ENCODE measurements at places on chromosomes 7 and 10.
A peak's percentile ranks its signal among the peaks of the same experiment; 100 is the strongest.

DNA sequence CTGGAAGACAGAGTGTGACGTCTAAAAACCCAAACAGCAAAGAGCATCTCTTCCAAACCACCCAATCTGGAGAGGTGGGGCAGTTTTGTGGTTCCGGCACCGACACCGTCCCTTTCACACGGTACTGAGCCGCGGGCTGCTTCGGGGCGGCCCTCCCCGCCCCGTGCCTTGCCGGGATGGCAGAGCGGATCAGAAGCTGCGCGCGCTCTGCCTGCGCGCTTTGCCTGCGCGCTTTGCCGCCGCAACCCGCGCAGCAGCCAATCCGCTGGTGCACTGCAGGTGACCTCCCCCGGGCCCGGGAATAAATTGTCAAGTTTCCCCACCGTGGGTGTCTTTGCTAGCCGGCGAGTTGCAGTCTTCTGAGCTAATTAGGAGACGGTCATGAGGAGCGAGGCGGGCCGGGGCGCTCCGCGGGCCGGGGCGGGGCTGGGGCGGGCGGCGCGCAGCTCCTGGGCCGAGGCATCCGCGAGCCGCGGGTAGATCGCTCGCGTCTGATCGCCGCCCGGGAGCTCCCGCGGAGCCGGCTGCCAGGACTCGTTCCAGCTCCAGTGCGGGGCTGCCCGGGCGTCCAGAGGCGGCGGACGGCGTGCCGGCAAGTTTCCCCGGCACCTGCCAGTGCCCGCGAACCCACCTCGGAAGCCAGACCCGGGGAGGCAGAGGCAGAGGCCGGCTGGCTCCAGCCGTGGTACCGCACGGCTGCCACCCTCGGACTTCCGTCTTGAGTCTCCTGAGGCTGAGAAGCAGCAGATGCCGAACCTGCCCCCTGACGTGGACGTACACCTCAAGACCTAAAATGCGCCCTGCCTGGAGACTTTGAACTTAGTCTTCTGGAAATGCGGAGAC lies 536.0 kb upstream of the GALNT17 start:
- H3K27me3 ChIP-seq = peaks cover 41% of the 10 kb centered on the region
- DNase-seq = no peak
- H3K36me3 ChIP-seq = no peaks in the 10 kb centered on the region
- H3K27ac ChIP-seq = no peak overlapping the region

- H3K4me1 ChIP-seq = no peaks in the 10 kb centered on the region
- H3K4me3 ChIP-seq = no peak overlapping the region
- DNase-seq = no peak
- no peaks in the 10 kb centered on the region for H3K36me3 ChIP-seq
Measured at GRCh38 chr10:125991392-125991791, 95.0 kb downstream of the FANK1 start.

GRCh38 chr10:5490698-5491464 lies 8.5 kb downstream of the CALML5 start:
- no peaks in the 10 kb centered on the region for H3K4me1 ChIP-seq
- DNase-seq = peak; percentile 59
- no peak overlapping the region for H3K4me3 ChIP-seq
- no peak overlapping the region for H3K27ac ChIP-seq

- no peaks in the 10 kb centered on the region for H3K27me3 ChIP-seq
- no peak for DNase-seq
- H3K27ac ChIP-seq = no peak overlapping the region
- no peak overlapping the region for H3K4me3 ChIP-seq
Measured at GRCh38 chr10:119238577-119238976, 31.2 kb downstream of the GRK5 start.

DNA sequence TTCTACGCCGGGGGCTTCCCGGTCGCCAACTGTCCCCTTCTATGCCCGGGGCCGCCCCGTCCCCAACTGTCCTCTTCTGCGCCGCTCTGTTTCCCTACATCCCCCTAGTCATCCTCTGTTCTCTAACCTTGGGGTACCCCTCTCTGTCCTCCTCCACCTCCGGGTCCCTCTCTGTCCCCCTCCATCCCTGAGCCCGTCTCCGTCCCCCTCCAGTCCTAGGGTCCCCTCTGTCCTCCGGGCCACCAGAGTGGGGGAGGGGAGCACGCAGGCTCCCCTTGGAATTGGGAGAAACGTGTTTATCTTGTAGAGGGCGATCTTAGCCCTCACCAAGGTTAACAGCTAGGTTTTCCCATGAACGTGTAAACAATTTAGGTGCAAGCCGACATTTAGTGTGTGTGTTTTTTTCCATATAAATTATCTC lies 852 bp upstream of the KLF6 start:
- H3K27ac ChIP-seq = peak overlapping the region; percentile 100
- H3K4me1 ChIP-seq = peaks cover 9% of the 10 kb centered on the region
- peaks cover 9% of the 10 kb centered on the region for H3K36me3 ChIP-seq

DNA sequence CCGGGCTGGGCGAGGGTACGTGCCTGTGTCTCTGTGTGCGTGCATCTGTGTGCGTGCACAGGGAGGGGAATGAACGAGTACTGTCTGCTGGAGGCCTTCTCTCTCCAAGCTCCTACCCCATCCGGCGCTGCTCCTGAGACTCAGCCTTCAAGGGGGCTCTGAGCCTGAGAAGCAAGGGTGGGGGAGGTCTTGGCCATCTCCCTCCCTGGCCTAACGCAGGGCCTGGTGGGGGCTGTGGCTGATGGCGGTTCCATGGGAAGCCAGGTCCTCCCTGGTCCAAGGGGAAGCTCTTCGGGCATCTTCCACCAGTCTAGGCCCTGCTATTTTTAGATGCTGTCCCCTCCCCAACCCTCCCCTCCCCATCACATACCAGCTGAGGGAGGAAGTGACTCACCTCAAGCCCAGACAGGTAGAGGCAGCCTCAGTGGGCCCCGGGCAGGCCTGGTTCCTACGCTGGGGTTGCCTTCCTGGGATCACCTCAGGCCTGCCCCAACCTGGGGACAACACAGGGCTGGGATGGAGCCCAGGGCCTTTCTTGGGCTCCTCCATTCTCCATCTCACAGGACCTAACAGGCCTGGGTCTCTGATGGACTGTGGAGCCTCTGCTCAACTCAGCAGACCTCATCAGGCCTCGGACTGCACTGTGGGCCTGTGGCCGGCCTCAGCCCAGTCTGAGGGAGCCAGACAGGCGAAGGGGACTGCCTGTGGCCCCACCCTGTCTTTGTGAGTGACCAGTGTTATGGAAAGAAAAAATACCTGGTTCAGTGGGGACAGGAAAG lies 32.2 kb downstream of the DNAJB12 start:
- DNase-seq = no peak
- no peaks in the 10 kb centered on the region for H3K36me3 ChIP-seq
- peaks cover 62% of the 10 kb centered on the region for H3K4me1 ChIP-seq
- H3K27ac ChIP-seq = peak overlapping the region; percentile 25
- no peak overlapping the region for H3K4me3 ChIP-seq

- H3K27ac ChIP-seq = no peak overlapping the region
- H3K4me3 ChIP-seq = no peak overlapping the region
- H3K27me3 ChIP-seq = no peaks in the 10 kb centered on the region
- no peak for DNase-seq
- H3K4me1 ChIP-seq = no peaks in the 10 kb centered on the region
- no peaks in the 10 kb centered on the region for H3K36me3 ChIP-seq
Measured at GRCh38 chr10:129878835-129879234, 85.2 kb downstream of the EBF3 start.

GRCh38 chr7:25103773-25104172 lies 21.3 kb downstream of the CYCS start:
- H3K27me3 ChIP-seq = peaks cover 4% of the 10 kb centered on the region
- no peaks in the 10 kb centered on the region for H3K4me1 ChIP-seq
- H3K36me3 ChIP-seq = no peaks in the 10 kb centered on the region
- H3K4me3 ChIP-seq = no peak overlapping the region

DNA sequence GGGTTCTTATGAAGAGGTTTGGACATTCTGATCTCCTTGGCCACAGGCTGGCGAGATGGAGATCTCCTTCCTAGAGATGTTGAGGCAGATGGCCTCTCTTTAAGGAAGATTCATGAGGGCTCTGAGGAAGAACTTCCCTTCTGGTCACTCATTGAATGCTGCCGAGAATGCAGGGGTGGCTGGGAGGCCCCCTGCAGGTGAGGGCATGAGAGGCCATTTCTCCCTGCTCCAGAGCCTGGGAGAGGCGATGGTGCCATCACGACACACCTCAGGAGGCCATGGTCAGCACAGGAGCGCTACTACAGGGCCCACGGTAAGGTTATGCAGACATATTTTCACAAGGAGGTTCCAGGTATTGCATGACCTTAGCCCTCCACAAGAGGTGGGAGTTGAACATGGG lies 40.2 kb downstream of the CXCL12 start:
- no peak overlapping the region for H3K4me3 ChIP-seq
- no peaks in the 10 kb centered on the region for H3K4me1 ChIP-seq

- DNase-seq = no peak
- no peaks in the 10 kb centered on the region for H3K4me1 ChIP-seq
- no peak overlapping the region for H3K4me3 ChIP-seq
- no peaks in the 10 kb centered on the region for H3K27me3 ChIP-seq
Measured at GRCh38 chr10:21265622-21266021, 259.9 kb downstream of the SKIDA1 start.

GRCh38 chr7:151592868-151593486 lies 73.3 kb upstream of the RHEB start:
- DNase-seq = no peak
- H3K36me3 ChIP-seq = peaks cover 44% of the 10 kb centered on the region
- H3K4me1 ChIP-seq = no peaks in the 10 kb centered on the region
- H3K27me3 ChIP-seq = no peaks in the 10 kb centered on the region

GRCh38 chr10:33055625-33056024 lies 97.6 kb upstream of the ITGB1 start:
- no peaks in the 10 kb centered on the region for H3K36me3 ChIP-seq
- H3K27ac ChIP-seq = no peak overlapping the region
- H3K4me1 ChIP-seq = no peaks in the 10 kb centered on the region

- peaks cover 81% of the 10 kb centered on the region for H3K36me3 ChIP-seq
- H3K27ac ChIP-seq = no peak overlapping the region
- no peak overlapping the region for H3K4me3 ChIP-seq
- no peaks in the 10 kb centered on the region for H3K4me1 ChIP-seq
- no peak for DNase-seq
- H3K27me3 ChIP-seq = no peaks in the 10 kb centered on the region
Measured at GRCh38 chr10:73368238-73368637, 9.6 kb upstream of the CFAP70 start.

- H3K27ac ChIP-seq = no peak overlapping the region
- no peaks in the 10 kb centered on the region for H3K27me3 ChIP-seq
- no peaks in the 10 kb centered on the region for H3K36me3 ChIP-seq
- DNase-seq = peak; percentile 84
- H3K4me3 ChIP-seq = no peak overlapping the region
Measured at GRCh38 chr10:14736600-14737081, 38.1 kb downstream of the FAM107B start.

All from spleen (tissue), 13 donors.